ENCODE measurements at places on chromosomes 6 and 20.

DNA sequence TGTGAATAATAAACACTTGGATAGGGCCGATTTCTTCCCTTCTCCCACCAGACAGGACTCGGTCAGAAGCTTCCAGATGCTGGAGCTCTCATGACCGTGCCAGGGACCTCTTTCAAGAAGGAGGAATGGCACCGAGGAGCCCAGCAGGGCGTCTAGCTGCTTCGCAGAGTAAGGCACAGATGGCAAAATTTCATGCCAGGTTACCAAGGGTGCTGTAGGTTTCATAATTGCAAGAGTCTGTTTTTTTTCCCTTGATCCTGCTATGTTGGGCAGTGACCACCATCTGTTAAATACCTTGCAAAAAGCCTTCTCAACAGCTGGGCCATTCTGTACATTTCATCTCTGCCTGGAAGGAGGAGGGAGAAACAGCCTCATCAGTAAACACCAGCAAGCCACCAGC, 111.8 kb downstream of the EDN3 start:
- no peak for DNase-seq

DNA sequence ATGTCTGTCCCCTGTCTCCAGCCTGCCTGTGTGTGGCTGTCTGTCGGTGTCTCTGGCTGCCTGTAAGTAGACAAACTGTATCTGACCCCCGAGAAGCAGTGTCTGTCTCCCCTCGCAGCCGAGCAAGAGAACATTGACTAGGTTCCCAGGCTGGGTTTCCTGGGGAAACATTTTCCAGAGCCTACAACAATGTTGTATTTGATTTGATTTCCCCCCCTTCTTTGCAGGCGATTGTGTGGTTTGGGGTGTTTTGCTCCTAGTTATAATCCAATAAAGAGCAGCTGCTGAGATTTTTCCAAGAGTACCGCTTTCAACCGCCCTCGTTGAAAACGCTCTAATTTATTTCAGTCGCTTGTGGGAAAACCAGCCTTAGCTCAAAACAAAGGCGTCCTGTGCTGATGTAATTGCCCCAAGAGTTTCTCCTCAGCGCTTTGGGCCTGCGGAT, 92.6 kb downstream of the CDC5L start:
- no peak for DNase-seq

GRCh38 chr20:6711951-6712649, 55.4 kb upstream of the BMP2 start:
- DNase-seq, result no peak

DNA sequence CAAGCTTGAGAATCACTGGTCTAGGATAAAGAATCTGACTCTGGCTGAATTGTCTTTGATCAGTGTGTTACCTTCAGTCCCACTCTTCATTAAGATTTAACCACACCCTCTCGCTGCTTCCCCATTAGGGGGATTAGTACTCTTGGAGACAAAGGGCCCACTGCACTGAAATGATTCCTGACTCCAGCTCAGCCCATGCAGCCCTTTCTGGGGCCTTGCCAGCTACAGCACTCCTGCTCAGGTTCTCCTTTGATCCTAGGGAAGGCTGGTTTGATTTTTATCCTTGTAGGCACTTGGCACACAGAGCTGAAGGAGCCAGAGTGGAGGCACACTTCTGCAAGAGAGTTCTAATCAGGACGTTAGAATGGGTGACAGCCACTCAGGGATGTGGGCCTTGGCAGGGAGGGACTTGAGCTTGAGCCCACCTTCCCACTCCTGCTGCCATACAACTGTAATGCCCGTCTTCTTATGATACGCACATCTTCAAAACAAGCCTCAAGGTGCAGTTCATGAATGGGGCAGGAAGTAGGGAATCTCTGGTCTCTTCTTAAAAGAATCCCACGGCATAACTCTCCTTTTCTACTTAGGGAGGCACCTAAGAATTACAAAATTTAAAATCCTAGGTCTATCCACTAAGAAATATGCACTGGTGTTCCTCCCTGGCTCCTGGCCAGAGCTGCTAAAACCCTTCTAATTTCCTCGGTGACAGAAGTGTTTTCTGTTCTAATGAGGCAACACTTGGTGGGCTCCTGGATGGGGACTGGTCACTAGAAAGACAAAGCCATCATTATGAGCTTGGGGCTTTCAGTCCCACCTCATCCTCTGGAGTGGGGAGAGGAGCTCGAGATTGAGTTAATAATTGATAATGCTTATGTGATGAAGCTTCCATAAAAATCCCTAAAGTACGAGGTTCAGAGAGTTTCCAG, 1.5 kb upstream of the SLA2 start:
- DNase-seq, result no peak

DNA sequence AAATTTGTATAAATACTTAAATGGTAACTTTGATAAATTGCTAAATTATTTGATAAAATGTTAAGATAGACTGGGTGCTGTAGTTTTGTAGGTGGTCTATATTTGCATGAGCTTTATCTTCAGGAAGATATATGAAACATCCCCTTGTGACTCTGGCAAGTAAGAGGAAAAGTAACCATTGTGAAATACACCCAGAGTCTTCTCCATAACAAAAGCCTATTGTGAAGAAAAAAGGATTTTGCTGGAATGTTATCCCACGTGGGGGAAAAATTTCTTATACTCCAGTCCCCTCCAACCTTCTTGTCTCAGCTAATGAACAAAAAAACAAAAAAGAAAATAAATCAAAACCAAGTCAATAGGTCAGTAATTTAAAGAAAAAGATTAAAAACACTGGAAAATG, 600.7 kb downstream of the HDGFL1 start:
- DNase-seq, result no peak

DNA sequence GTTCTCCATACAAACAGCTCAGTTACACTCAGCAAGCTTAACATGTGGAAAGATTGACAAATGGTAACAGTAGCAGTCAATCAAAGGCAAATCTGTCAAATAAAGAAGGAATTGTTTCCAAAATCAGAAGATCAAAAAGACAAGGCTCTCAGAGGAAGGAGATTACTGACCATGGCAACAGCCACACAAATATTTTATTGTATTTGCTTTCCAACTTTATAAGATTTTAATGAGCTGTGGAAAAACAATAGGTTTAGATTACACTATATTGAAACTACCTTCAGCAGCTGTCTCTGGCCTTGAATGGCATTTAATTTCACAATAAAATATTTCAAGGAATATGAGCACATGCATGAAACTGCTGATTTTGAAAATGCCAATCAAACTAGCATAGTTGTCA, 1143.9 kb upstream of the GJE1 start:
- no peak for DNase-seq

- no peak for DNase-seq
Measured at GRCh38 chr6:135212020-135212806, 31.1 kb downstream of the MYB start.

DNA sequence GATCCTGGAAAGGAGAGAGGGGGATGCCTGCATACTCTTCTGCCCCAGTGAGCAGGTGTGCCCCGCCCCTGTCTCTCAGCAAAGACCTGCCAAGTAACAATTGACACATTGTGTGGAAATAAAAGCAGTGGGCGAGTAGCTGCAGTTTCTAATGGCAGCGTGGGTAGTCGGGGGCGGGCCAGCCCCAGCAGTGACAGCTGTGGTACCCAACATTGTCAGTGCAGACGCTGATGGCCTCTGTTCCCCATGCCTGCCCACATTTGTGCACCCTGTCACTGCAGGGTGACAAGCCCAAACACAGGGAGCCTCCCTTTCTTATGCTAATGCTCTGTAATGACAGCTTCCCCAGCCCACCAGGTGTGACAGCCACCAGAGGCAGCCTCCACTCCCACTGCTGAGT, 491.7 kb downstream of the DHX35 start:
- no peak for DNase-seq

GRCh38 chr20:47863315-47863965, 78.2 kb upstream of the SULF2 start:
- no peak for DNase-seq

- DNase-seq, result no peak
Measured at GRCh38 chr20:50635014-50635557, 56.3 kb downstream of the RIPOR3 start.
